Endothelial cell of umbilical vein (primary cell): ENCODE measurements at places on chromosomes 11 and 22. TPM values are rescaled to one million over a fixed set of nuclear protein-coding genes. Genes with fewer than 3 reads are reported as not detected.

DNA sequence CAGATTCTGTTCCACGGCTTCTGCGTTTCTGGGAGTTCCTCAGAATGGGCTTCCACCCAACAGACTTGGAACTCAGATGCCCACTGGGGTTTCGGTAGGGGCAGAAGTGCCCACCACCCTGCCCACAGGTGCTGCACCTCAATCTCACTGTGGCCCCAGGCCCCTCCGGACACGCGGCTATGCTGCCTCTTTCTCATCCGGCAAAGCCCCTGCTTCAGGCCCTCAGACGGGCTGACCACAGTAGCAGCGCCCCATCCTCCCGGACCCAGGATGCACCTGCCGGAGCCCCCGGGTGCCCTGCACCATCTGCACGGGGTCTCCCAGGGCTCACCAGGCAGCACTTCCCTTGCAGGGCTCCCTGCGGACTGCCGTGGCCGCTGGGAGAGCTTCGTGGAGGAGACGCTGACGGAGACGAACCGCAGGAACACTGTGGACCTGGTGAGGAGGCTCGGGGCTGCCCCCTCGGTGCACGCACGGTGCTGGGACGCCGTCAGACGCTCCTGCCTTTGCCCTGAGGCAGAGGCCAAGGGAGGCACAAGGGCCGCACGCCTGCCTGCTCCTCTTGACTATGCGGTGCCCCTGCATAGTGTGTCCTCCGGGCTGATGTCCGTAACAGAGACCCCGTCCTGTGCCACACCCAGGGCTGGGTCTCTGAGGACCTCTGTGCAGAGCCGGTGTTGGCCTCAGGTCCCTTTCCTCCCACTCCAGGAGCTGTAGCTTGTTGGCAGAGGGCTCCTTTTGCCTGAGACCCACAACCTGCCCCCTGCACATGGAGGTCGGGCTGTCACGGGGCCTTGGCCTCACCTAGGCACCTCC is 38.6 kb downstream of the SBF1 start:
- no peak for DNase-seq

DNA sequence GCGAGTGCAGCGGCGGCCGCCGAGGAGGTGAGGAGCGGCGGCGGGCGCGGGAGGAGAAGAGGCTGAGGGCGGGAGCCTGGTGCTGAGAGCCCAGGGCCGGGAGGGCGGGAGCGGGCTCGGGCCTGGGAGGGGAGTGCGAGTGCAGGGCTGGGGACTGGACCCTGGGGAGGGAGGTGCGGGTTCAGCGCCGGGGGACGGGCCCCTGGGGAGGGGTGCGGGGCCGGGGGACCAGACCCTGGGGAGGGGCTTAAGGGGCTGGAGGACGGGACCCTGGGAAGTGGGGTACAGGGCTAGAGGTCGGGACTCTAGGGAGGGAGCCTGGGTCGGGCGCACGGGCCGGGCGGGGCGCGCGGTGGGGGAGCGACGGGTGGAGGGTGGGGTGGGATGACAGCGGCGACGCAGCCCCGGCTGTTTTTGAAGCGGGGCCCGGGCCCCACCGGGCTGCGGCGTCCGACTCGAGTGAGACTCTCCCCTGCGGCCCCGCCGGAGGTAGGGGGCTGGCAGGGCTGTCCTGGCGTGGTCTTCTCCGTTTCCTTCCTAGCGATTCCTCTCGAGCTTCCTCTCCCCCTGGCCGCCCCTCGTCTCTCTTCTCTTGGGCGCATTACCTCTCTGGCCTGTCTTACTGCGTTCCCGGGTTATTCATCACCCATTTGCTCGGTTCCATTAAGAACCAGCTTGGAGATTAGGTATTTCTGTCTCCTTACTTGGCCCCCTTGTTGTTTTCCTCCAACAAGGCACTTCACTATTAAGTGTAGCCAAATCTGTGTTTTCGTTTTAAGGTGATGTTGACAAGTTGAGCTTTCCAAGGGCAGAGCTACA is 754 bp downstream of the NUP50 start:
- peak; percentile 18 for DNase-seq

- DNase-seq, result no peak
These were observed at the start of gene SYNGR1 for GRCh38 chr22:39349967-39350726. Gene SYNGR1, plus strand, starts transcription at chr22:39349991. Its CDS starts 20 bp downstream, at chr22:39350011.

DNA sequence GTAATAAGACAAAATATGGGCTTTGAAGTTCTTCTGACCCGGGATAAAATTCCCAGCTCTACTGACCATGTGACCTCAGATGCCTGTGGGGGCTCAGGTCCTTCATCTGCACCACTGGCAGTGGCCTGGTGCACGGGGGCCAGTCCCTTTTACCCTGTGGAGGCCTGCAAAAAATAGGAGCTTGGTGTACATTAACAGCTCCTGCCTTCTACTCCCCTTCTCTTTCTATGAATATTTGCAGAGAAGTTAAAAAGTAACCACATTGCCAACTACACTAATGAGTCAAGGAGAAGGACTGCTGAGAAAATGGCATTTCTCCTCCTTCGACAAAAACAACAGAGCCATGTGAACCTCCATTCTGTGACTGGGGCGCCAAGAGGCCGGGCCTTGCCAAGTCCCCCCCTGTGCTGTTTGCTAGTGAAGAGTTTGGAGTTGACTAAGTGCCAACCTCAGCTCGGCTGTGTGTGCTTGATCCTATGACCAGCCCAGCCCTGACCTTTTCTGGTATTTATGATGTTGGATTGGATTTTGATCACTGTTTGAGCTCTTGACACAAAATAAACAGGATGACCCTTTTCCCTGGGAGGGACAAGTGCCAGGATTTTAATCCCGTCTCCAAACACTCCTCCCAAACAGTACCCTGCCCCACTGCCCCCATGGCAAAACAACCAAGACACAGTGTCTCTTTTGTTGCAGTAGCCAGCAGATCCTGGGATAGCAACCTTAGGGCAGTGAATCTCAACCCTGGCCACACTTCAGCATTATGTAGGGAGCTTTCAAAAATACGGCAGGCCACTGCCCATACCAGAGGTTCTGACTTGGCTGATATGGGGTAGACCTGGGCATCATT is 380.1 kb downstream of the LARGE1 start:
- no peak for DNase-seq

DNA sequence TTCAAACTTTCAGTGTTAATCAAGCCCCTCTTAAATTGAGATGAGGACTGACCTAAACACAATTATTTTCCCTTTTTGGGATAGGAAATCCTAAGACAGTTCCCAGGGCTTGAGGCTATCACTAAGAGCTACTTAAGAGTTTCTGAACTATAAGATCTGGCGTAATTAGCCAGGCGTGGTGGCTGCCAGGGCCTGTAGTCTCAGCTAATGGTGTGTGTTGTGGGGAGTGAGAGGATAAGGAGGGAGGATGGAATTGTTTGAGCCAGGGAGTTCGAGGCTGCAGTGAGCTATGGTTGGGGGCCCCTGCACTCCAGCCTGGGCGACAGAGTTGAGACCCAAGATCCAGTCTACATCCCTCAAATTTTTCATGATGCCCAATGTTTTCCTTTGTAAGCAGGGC is 23.5 kb upstream of the EXPH5 start:
- no peak for DNase-seq

DNA sequence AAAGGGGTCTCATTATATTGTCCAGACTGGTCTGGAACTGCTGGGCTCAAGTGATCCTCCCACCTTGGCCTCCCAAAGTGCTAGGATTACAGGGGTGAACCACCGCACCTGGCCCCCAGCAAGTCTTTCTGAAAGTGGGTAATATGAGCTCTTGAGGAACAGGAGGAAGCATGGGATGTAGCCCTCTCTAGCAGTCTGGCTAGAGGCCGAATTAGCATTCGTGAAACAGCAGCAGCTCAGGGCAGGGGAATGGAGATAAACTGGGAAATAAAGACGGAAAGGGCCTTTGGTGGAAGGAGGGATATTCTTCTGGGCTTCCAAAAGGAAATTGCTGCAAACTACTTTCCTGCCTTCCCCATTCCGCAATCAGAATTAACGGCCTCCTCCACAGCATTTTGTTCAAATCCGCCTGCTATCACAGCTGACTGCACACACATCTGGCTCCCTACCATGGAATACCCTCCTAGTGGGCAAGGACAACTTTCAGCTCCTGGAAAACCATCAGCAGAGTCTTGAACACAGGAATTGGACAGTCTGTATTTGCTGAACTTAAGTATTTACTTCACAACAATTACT is 44.3 kb downstream of the MICAL3 start:
- DNase-seq, result peak; percentile 24

GRCh38 chr11:82874646-82875523 is 25.3 kb downstream of the PRCP start:
- DNase-seq, result no peak

DNA sequence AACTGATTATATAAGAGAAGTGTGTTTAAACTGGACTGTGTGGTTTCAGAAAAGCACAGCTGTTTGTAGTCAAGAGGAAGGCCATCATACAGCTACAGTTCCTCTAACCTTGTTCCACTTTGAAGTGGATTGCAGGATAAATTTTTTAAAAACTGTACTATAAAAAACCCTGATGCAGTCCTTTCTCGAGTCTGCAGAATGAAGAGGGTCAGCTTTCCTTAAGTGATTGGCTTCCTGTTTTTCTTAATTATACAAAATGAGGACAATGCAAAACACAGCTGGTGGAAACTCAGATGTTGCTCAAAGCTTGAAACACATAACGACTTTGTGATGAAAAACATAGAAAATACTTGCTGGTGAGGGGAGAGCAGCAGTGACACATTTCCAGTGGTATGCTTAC is 1060.5 kb downstream of the DLG2 start:
- no peak for DNase-seq

DNA sequence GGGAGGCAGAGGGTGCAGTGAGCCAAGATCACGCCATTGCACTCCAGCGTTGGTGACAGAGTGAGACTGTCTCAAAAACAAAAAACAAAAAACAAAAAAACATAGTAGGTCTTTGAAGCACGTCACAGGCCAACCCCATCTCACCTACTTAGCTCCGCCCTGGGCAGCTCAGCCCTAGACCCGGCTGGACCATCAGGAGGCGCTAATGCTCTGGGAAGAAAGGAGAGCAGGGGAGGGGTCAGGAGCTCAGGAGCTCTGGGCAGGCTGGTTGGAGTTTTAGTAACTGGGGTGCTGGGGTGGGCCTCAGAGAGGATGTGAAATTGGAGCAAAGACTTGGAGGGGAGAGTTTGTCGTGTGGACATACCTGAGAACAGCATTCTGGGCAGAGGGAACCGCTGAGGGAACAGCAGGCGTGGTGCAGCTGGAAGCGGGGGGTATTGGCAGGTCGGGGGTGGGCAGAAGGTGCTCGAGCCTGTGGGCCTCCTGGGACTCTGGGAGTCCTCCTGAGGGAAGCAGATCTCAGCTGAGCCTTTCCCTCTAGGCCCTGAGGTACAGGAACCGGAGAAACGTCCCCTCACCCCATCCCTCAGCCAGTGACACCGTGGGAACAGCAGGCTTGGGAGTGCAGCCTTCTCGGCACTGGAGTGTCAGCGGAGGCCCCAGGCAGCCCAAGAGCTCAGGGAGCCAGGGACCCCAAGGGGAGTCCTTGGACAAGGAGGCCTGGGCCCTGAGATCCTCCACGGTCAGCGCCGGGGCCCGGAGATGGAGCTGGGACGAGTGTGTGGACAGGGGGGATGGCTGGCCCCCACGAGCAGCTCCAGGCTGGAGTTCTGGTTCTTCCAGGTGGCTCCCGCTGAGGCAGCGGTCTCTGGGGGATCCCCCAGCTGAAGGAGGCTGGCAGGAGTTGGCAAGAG is 2.2 kb upstream of the RPS6KA4 start:
- peak; percentile 37 for DNase-seq

DNA sequence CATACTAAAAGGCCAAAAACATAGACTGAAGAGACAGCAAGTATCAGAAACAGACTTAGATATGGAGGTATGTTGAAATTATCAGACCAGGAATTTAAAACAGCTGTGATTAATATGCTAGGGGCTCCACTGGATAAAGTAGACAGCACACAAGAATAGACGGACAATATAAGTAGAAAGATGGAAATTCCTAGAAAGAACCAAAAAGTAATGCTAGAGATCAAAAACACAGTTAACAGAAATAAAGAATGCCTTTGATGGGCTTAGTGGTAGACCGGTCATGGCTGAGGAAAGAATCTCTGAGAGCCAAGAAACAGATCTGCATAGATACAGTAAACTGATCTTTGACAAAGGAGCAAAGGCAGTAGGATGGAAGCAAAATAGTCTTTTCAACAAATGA is 250.2 kb downstream of the SWAP70 start:
- no peak for DNase-seq

GRCh38 chr22:42938976-42939375 is 76.0 kb downstream of the PACSIN2 start:
- DNase-seq, result no peak

DNA sequence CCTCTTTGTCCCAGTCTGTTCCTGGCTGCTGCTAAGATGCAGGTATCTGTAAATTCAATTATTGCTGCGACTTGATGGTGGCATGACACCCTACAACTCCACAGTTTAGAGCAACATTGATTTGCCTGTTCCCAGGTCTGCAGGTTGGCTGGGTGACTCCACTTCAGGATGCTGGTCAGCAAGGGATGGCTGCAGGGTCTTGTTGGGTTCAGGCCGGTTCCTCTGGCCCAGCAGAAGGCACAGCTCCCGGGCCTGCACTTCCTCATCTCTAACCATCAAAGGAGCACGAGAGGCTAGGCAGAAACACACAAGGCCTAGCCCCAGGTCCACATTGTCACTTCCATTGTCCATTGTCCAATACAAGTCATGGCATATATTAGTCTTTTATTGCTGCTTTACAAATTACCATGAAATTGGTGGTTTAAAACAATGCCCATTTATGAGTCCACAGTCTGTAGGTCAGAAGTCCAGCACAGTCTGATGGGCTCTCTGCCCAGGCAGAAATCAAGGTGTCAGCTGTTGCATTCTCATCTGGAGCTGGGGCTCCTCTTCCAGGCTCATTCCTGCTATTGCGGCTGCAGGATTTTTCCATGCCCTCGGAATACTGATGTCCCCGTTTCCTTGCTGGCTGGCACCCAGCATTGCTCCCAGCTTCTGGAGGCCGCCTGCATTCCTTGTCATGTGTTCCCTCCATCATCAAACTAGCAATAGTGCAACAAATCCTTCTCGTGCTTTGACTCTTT is 96.6 kb upstream of the LMO1 start:
- no peak for DNase-seq

DNA sequence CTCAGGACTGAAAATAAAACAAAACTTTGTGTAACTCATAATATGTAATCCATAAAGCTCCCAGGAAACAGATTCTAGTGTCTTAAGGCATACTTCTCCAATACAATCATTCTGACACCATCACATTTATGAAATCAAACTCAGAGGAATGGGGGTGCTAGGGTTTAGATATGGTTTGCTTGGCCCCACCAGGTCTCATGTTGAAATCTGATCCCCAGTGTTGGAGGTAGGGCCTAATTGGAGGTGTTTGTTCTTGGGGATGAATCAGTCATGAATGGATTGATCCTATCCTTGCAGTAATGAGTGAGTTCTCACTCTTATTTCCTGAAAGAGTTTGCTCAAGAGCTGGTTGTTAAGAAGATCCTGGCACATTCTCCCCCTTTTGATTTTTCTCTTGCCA is 380.9 kb downstream of the ETS1 start:
- DNase-seq, result no peak

CCDC82 gene
- 32.8 and 33.4 TPM in 2 replicates for total RNA-seq

RNH1 gene
- total RNA-seq, result 143 and 144 TPM in 2 replicates

CDKN1C gene
- 5.2 and 9.0 TPM in 2 replicates for total RNA-seq

DRD2 gene
- not detected in 2 replicates for total RNA-seq

LARGE2 gene
- total RNA-seq, result not detected in 2 replicates

CCDC81 gene
- total RNA-seq, result 0.55 and 1.1 TPM in 2 replicates
